ENCODE measurements at places on chromosomes 7 and 10. TPM values are rescaled to one million over a fixed set of nuclear protein-coding genes. Genes with fewer than 3 reads are reported as not detected.

TMEM26 gene
- polyA plus RNA-seq = 0.03 TPM

DNA sequence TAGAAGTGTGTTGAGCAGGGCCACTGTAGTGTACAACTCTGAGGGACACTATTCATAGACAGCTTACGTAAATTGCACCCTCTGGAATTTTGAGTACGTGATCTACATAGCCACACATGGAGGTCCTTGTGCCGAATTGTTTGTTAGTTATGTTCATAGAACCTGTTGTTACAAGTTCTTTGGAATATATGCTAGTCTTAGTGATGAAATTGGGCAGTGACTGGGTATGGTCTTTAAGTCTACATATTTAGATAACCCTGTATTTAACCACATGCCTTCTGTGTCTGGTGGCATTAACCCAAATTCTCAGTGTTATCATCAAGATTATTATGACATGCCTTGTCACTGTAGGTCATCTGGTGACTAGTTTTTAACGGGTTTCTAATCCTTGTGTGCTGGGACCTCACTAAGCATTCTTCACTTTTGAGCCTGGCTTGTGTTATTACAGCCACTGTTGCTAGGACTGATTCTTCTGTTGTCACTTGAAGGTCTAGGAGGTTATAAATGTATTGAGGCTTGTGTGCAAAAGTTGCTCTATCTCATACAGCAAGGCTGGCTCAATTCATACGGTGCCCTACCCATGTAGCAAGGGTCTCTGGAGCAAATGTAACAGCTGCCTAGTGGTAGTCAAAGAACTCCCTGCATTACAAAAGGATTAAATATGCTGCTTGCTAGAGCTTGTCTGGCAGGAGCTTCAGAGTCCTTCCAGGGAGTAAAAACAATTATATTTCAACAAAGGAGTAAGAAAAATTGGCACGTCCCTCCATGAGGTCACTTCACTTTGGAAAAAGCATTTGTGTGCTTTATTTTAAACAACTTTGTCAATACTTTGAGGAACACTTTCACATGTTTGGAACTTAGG, 65.4 kb downstream of the CDK14 start:
- no peak for DNase-seq

AKR1C8 gene
- polyA plus RNA-seq = 0.10 TPM

DNA sequence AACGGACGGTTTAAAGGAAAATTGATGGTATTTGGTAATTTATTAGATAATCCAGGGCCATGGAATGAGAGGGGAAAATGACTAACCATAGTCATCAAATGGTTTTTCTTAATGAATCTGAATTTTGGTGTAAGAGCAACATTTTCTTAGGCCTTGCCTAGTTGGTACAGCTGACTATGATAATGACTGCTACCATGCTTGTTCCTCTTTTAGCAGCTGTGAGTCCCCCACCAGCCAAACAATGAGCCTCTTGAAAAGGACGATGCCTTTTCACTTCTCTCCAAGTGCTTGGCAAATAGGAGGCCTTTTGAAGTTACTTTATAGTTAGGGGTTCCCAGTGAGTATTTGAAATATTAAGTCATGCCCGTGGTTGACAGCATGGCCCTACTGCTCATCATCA, 53.0 kb downstream of the TRUB1 start:
- no peak for DNase-seq

- DNase-seq = no peak
These were observed 9.4 kb downstream of the EBF3 start for GRCh38 chr10:129954492-129955315.

DNA sequence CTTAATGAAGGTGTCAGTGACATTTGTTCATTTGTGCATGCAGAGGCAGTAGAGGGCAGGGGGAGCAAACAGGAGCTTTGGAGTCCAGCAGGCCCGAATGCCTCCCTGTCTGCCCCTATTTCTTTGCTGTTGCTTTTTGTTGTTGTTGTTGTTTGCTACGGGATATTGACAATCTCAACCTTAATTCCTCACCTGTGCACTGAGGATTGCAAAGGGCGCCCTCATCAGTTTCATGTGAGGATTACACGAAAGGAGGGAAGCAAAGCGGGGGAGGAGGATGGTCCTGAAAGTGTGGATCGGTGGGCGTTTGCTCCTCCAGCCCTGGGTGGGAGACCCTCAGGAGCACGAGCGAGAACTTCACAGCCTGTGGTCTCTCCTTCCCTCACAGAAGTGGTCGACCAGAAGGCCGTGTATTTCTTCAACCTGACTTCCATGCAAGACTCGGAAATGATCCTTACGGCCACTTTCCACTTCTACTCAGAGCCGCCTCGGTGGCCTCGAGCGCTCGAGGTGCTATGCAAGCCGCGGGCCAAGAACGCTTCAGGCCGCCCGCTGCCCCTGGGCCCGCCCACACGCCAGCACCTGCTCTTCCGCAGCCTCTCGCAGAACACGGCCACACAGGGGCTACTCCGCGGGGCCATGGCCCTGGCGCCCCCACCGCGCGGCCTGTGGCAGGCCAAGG, 9.6 kb downstream of the GDF10 start:
- DNase-seq = no peak

- peak; percentile 46 for DNase-seq
These were observed 399 bp downstream of the FHIP2A start for GRCh38 chr10:114821915-114822443.

UNC5B gene
- 0.16 TPM for polyA plus RNA-seq

DNA sequence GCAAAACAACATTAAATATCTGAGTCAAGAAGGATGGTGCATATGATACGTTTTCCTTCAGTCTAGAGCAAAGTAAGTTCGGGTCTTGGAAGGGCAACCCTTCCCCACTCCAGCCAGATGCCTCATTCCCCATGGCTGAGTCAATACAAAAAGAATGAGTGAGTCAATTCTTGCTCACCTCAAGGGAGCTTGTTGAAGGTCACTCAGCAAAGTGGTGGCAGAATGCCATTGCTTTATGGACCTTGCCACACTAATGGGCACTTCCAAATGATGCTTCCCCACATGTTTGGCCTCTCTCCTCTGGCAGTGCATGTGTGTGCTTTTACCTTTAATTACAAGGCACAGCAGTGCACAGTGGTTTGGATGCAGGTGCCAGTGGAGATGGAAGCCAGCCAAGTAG, 296.5 kb downstream of the SORCS3 start:
- DNase-seq = peak; percentile 33

- no peak for DNase-seq
These were observed 160.9 kb downstream of the LRRC4 start for GRCh38 chr7:127870231-127870907.

- no peak for DNase-seq
These were observed 23.1 kb downstream of the DDC start for GRCh38 chr7:50542132-50542531.

ABCA13 gene
- not detected for polyA plus RNA-seq

DNA sequence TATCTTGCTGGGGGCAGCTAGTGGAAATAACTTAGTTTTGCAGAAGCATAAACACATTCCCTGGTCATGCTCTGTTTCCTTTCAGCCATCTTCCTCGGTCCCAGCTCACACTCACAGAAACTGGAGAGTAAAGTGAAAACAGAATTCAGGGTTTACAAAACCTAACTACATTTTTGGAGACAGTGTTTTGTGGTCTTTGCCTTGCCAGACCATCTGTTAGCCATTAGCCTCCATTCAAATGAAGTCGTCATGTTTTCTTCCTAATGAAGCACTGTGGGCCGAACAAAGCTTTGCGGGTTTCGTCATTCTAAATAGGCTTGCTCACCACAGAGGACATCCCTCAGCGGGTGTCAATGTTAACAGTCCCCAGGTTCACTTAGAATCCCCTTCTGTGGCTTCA, 214.6 kb upstream of the TMEM72 start:
- DNase-seq = no peak

CAV2 gene
- polyA plus RNA-seq = 159 TPM

DNA sequence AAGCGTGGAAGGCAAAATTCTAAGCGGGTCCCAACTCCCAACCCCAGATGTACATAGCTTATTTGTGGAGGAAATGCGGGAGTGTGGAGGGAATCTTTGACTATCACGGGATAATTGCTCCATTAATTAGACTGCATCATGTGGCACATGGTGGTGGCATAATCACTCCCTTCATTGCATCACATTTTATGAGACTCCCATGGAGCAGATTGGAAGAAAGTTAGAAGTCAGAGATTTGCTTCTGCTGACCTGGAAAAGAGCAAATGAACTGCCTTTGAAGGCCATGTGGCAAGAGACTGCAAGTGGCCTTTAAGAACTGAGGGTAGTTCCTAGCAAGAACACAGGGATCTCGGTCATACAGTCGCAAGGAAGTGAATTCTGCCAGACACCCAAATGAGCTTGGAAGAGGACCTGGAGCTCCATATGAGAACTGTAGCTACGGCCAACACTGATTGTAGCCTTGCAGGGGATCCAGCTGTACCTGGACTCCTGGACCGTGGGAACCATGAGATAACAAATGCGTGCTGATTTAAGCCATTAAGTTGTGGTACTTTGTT, 37.1 kb upstream of the ITGB1 start:
- DNase-seq = no peak

GRCh38 chr7:73827567-73828106, 3.2 kb upstream of the CLDN4 start:
- no peak for DNase-seq

MYPN gene
- polyA plus RNA-seq = 1.5 TPM

DNA sequence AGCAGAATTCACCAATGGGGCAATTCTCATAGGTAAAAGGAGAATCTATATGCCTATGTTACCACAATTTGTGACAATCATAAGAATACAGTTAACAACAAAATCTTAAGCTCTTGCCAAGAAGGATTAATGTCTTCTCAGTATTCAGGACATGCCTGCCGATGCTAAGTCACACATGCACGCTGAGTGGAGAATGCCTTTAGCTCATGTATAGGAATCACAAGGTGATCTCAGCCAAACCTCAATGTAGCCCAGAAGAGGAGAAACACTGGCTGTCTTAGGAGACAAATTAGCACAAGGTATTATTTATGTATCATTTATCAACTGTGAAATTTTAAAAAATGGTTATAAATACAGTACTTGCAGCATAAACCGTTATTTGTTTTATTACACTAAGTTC, 2.7 kb downstream of the HTR7 start:
- no peak for DNase-seq

GPR37 gene
- 0.57 TPM for polyA plus RNA-seq

- no peak for DNase-seq
These were observed 38.3 kb upstream of the TAC1 start for GRCh38 chr7:97693586-97693985.
